Spleen (tissue), 13 donors: ENCODE measurements at places on chromosomes 5 and 9. TPM values are rescaled to one million over a fixed set of nuclear protein-coding genes. Genes with fewer than 3 reads are reported as not detected.

- no peak for DNase-seq
These were observed 14.5 kb downstream of the PCDH1 start for GRCh38 chr5:141863569-141864178.

- DNase-seq: no peak
These were observed 13.2 kb downstream of the DOCK8 start for GRCh38 chr9:227860-228259.

The CCNJL gene
- total RNA-seq: 11.7 TPM

- no peak for DNase-seq
These were observed 297.7 kb downstream of the PARP8 start for GRCh38 chr5:50963971-50964745.

GRCh38 chr9:36136894-36137391 lies 410 bp downstream of the GLIPR2 start:
- DNase-seq: no peak

DNA sequence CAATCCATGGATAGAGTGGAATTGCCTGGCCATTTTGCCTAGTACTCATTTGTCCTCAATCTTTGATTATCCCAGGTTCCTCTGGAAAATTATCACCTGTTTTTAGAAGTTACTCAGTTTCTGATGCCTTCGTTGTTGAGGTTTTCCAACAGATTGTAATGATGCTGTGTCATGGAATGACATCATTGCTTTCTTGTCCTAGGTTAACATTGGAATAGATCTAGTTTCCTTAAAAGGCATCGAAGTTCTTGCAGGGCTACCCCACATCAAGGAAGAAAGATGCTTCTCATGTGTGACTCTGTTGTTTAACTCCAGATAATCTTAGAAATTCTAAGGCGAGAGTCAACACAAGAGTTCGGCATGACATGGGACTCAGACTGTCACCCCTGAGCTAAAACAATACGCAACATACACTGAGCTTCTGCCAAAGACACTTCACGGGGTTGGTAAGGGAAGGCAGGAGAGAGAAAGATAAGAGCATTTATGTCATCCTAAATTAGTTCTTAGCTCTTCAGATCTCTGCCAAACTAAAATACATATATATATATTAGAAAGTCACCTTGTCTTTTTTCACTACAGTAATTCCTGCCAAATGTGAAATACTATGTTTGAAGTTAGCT lies 293.2 kb upstream of the WWC1 start:
- DNase-seq: no peak
